LoVo (cell line): ENCODE measurements at places on chromosomes 1 and 21.
A peak's percentile ranks its signal among the peaks of the same experiment; 100 is the strongest.

GRCh38 chr1:172500207-172500606 lies 32.7 kb upstream of the SUCO start:
- no peak for DNase-seq

GRCh38 chr1:44497422-44498170 lies 92.5 kb downstream of the RNF220 start:
- no peak for DNase-seq

- peak; percentile 6 for DNase-seq
These were observed 81.1 kb downstream of the LHX4 start for GRCh38 chr1:180311011-180311730.

DNA sequence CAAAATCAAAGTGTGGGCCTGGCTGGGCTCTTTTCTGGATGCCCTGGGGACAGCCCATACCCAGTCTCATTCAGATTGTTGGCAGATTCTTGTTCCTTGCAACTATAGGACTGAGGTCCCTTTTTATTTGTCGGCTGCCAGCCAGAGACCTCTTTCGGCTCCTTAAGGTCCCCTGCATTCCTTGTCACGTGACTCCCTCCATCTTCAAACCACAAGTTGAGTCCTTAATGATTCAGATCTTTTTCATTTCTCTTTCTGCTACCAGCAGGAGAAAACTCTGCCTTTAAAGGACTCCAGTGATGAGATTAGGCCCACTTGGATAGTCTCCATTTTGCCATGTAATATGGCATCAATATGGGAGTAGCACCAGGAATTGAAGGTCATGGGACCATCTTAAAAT lies 48.6 kb downstream of the PATJ start:
- DNase-seq = no peak

GRCh38 chr1:53326598-53327181 lies 1.2 kb downstream of the LRP8 start:
- DNase-seq = no peak

GRCh38 chr1:31510853-31511789 lies 65.2 kb upstream of the TINAGL1 start:
- peak; percentile 63 for DNase-seq

DNA sequence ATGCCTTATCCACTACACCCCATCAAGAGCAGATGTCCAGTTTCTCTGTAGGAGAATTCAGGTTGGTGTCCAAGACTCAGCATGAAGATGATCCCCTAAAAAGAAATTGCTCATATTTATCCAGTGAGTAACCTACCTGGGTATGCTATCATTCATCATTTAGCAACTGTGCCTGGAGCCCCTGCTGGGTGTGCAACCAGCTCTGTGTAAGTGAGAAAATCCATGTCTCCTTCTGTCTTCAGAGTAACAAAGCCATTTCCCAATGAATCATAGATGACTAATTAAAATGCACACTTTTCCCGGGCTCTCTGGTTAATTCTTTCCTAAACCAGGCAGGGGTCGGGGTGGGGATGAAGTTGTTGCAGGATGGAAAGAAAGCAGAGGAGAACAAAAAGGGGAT lies 35.8 kb downstream of the OLFML3 start:
- DNase-seq = no peak

- no peak for DNase-seq
These were observed 85.8 kb downstream of the LTN1 start for GRCh38 chr21:28906841-28907240.

- no peak for DNase-seq
These were observed 106.1 kb downstream of the SEC16B start for GRCh38 chr1:177863796-177864195.
